ENCODE measurements at places on chromosomes 2 and 18.

- DNase-seq = no peak
Measured at GRCh38 chr2:74099271-74099670, 48.4 kb downstream of the BOLA3 start.

GRCh38 chr2:8636721-8637636 is 44.9 kb upstream of the ID2 start:
- no peak for DNase-seq

- no peak for DNase-seq
Measured at GRCh38 chr2:222303045-222303827, 4.4 kb upstream of the PAX3 start.

GRCh38 chr18:80200932-80201672 is 46.2 kb downstream of the PARD6G start:
- no peak for DNase-seq

GRCh38 chr2:31428001-31428418 is 13.5 kb upstream of the XDH start:
- no peak for DNase-seq

- no peak for DNase-seq
Measured at GRCh38 chr2:181190711-181191110, 210.3 kb downstream of the UBE2E3 start.

GRCh38 chr2:41895334-41895664 is 152.5 kb upstream of the PKDCC start:
- no peak for DNase-seq

DNA sequence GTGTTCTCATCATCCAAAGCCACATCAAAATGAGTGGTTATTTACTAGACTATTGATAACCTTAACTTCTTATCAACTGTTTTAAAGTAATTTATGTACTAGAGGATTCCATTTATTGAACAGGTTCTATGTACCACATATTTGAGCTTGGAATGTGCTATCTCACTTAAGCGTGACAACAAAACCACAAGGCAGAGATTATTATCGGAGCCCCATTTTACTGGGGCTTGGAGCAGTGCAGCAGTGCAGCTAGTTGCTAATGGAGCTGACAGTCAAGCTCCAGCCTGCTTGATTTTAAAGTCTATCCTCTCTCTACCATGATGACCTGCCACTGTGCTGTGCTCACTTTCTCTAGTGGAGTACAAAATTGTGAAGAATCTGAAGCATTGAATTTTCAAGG is 24.6 kb downstream of the GCG start:
- no peak for DNase-seq

DNA sequence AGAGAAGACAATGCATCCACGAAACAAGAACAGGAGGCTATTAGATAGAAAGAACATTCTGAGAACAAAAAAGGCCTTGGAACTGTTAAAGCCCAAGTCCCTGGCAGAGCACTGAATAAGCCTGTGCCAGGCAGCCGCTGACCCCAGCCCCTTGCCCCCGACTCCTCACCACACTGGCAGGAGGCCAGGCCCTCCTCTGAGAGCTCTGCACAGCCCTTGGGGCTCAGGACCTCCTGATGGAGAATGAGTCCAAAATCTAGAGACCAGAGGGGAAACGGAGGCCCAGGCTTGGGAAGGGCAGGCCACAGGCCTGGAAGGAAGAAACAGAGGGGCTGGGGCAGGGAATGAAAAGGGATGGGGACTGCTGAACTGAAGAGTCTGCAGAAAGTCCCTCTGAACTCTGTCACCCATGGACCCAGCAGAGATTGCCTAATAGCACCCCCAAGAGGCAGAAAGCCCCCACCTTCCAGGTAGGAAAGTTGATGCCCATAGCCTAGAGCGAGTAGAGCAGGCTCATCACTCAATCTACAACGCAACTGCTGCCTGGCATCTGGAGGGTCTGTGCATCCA is 18.3 kb upstream of the TNS1 start:
- DNase-seq = no peak

DNA sequence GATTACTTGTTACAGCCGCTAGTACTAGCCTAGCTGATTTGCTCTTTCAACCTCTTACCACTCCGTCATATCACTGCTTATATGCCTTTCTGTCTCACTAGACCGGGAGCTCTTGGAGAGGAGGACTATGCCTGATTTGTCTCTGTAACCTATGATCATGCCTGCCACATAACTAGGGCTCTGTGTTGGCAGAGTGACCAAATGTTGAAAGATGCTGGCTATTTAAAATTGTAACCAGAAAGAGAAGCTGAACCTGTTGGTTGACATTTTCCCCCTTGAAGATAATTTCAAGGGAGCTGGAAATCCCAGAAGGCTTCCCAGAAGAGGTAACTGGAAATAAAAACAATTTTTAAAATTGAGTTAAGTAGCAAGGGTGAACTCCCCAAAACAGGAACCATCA is 124.1 kb upstream of the MYCN start:
- DNase-seq = no peak

- DNase-seq = no peak
Measured at GRCh38 chr2:102523651-102524050, 50.6 kb downstream of the SLC9A4 start.

DNA sequence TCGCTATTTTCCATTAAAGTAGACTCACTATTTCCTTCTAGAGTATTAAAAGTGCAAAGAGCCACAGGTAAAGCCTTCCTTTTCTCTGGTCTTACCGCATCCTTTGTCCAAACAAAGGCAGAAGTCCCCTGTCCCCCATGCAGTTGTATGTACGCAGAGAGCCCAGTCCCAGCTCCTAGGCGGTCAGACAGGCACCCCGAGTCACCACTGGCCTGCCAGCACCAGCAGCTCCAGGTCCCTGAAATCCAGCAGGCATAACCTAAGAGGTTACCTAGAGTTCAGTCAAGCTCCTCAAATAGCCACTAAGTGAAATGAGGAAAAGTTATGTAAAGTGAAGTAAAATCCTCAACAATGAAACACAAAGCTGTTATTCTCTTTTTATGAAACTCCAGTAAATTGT is 60.4 kb upstream of the TWIST2 start:
- no peak for DNase-seq

DNA sequence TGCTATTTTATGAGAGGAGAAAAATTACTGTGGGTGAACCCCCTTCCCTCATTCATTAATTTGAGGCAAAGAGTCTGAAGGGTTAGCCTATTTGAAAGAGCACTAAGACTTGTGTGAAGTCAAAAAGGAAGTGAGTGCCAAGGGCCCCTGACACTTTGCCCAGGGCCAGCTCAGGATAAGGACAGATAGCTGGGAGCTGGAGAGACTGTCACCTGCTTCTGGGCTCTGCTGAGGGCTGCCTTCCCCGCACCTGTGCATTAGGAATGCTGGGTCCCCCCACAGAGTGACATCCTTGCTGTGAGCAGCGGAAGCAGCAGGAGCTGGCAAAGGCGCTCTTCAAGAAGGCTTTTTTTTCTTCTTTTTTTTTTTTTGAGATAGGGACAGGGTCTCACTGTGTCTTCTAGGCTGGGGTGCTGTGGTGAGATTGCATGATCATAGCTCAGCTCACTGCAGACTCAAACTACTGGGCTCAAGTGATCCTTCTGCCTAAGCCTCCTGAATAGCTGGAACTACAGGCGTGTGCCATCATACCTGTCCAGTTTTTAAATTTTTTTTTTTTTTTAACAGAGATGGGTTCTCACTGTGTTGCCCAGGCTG is 148.3 kb downstream of the AQP4 start:
- no peak for DNase-seq

- DNase-seq = no peak
Measured at GRCh38 chr2:207601774-207602173, 23.4 kb downstream of the METTL21A start.

DNA sequence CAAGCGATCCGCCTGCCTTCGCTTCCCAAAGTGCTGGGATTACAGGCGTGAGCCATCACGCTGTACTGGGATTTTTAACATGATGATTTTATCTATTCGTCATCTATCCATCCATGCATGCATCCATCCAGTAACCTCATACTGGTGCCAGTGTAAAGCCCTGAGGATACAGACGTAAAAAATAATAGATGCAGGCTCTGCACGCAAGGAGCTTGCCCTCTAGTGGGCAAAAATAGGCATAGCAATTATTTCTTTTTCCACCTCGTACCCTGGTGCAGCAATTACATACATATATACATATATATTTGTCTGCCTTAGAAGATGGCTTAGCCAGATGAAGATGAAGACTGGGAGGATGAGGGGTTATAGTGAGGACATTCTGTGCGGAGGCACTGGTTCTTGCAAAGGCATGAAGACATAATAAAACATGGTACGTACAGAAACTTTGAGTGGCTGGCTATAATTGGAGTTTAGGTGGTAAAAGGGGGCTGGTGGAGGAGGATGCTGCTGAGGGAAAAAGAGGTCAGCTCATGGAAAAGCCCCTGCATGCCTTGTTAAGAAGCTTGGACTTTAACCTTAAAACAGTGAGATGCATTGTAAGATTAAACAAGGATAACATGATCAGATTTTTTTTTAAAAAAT is 19.6 kb upstream of the RPIA start:
- DNase-seq = peak; percentile 64

GRCh38 chr18:70036771-70037347 is 89.2 kb upstream of the CD226 start:
- no peak for DNase-seq

- DNase-seq = no peak
Measured at GRCh38 chr2:149420053-149420963, 89.9 kb downstream of the LYPD6 start.

GRCh38 chr2:64643838-64644457 is 9.8 kb downstream of the SERTAD2 start:
- no peak for DNase-seq

- DNase-seq = no peak
Measured at GRCh38 chr2:26521054-26521912, 43.4 kb upstream of the OTOF start.

DNA sequence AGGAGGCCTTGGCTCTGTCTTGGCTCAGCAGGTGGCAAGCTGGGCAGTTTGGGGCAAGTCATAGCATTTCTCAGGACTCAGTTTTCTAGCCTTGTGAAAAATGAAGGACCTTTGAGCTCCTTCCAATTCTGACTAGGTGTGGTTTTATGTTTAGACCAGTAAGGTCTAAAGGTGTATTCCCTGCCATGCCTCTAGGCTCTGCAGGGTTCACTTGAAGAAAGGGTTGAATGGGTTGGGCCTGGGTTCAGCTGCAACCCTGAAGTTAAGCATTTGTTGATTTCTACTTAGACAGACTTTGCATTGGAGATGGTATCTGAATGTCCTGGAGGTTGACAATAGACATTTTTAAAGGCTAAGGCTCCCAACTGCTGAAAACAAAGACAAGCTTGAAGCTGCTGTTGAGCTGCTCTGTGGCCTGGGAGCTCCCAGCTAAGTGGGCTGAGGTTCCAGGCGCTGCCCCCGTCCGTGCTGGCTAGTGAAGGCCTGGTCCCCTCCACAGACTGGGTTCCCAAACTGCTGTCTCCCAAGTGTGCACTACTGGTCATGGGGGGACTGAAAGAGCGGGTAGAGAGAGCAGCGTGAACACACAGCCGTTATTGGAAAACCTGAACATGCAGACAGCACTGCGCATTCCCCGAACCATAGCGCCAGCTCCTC is 100.7 kb upstream of the SMAD7 start:
- DNase-seq = no peak

GRCh38 chr2:204840504-204840903 is 295.2 kb downstream of the PARD3B start:
- no peak for DNase-seq

DNA sequence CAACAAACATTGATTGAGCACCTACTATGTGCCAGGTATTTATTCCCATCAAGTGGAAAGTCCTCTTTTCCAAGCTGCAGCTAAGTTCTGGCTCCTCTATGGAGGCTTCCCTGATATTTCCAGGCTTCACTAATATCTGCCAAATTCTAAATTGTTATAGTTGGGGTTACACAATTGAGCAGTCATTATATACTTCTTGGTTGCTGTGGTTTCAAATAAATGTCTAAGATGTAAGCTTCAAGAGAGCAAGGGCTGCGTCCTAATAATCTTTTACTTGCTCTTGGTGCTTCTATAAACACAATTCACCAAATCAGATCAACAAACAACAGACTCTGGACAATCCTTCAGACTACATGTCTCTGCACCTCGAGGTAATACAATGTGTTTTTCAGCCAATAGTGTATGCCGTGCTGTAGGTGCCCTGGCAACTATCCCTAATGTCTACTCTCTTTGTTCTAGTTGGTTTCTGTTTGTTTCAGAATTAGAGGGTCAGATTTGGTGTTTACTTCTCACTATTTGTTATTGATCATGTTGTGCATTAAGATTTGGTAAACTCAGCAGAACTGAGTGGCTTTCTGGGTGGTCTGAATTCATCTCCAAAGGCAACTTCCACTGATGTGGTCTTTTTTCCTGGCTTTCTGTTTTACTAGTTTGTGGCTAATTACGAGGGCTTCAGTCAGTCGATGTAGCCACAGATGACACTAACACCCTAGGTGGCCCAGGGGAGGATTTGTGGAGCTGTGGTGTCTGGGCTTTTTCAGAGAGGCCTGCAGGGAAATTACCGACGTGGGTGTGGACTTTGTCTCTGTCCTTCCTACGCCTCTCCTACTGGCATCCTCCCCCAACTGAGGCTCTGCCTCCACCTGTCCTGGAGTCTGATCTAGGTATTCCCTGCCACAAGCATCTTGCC is 50.4 kb downstream of the CDCA7 start:
- DNase-seq = no peak

- DNase-seq = no peak
Measured at GRCh38 chr18:75341267-75341666, 86.2 kb downstream of the SMIM21 start.

DNA sequence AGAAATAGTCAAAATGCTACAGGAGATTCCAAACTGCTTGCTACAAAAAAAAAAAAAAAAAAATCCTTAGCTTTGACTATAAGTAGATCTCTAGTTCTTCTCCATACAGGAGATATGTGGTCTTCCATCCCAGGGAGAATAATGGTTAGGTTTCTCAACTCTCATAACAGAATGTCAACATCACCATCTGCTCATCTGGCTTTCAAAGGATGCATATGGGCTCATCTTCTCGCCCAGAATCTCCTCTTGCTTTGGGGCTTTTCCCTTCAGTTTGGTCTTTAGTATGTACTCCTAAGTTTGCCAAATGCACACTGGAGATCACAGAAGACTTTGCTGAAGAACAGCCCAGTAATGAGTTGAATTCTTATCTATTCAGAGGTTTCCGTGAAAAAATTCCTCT is 240.7 kb downstream of the NRXN1 start:
- no peak for DNase-seq

GRCh38 chr2:133525613-133526529 is 42.4 kb downstream of the NCKAP5 start:
- DNase-seq = no peak

- DNase-seq = no peak
Measured at GRCh38 chr2:20852139-20852538, 29.2 kb upstream of the LDAH start.

- no peak for DNase-seq
Measured at GRCh38 chr18:2881088-2881839, 34.5 kb downstream of the EMILIN2 start.

DNA sequence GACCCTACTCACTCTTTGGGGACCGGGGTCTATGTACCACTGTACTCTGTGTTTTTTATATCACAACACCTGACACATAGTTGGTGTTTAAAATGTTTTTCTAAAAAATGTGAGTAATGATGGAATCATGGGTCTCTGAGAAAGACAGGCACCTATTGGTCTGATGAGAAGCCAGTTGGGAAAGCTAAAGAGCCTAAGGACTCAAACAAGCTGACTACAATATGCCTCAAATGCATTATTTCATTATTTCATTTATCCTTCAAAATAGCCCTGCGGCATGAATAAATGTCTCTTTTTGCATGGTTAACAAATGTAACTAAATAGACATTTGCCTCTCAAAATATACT is 102.9 kb upstream of the SCN1A start:
- DNase-seq = no peak

Data from CD4-positive, alpha-beta T cell treated with Interleukin-2 at 100 ng/mL for 4 hours (primary cell).